IPS DF 6.9 (cell line): ENCODE measurements at places on chromosomes 7 and 10.

GRCh38 chr7:23654508-23654907 lies 25.5 kb upstream of the FAM221A start:
- DNase-seq = peak; percentile 39

DNA sequence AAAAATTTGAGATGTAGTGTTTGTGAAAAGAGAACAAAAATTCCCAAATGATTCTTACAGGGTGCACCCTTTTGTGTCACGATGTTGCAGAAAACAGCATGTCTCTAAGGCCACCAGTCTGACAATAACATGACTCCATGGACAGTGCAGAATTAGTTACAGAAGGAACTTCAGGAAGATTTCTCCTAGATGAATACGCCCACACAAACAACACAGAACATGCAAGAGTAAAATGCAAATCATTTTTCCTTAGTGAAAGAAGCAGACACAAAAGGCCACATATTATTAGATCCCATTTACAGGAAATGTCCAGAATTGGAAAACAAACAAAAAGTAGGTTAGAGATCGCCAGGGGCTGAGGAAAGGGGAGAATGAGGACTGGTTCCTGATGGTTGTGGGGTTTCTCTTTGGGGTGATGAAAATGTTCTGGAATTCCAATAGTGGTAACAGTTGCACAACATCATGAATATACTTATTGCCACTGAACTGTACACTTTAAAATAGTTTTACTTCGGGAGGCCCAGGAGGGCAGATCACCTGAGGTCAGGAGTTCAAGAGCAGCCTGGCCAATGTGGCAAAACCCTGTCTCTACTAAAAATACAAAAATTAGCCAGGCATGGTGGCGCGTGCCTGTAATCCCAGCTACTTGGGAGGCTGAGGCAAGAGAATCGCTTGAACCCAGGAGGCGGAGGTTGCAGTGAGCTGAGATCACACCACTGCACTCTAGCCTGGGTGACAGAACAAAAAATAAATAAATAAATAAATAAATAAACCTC lies 10.2 kb downstream of the ZC3HAV1 start:
- DNase-seq = no peak

GRCh38 chr10:36380538-36380937 lies 738.4 kb upstream of the FZD8 start:
- DNase-seq = no peak

DNA sequence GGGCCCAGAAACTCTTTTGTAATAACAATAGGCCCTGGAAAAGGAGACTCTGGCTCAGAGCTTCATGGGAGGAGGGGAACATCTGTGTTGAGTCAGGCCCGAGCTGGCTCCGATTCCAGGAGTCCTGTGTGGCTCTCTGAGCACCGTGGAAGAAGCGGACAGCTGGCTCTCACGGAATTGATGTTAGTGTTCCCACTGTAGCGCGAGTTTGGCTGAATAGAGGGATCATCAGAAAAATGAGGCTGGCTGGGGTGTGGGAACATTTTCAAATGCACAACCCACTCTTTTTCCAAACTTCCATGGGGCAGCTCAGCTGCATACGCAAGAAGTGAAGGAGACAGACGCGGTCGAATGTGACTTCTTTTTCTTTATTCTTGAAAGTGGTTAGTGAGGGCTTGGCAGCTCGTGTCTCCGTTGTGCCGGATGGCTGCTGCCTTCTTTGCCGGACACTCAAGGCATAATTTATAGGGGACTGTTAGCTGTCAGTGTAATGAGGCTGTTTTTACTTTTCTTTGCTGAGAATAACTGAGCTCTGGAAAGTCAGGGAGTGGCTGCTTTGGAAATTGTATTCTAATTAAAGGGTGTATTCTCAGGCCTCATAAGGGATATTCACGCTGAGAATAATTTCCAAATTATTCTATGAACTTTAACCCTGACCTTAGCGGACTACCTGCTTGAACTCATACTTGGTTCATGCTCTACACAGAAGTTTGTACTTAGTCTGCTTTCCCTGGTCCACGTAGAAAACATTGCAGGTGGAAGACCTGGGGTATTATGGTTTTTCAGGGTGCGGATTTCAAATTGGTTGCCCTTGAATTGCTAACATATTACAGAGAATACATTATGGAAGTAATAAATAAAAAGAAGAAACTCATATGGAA lies 23.1 kb downstream of the MDFIC start:
- DNase-seq = no peak

- no peak for DNase-seq
Observed at GRCh38 chr10:76278811-76279460, 847.5 kb downstream of the LRMDA start.

DNA sequence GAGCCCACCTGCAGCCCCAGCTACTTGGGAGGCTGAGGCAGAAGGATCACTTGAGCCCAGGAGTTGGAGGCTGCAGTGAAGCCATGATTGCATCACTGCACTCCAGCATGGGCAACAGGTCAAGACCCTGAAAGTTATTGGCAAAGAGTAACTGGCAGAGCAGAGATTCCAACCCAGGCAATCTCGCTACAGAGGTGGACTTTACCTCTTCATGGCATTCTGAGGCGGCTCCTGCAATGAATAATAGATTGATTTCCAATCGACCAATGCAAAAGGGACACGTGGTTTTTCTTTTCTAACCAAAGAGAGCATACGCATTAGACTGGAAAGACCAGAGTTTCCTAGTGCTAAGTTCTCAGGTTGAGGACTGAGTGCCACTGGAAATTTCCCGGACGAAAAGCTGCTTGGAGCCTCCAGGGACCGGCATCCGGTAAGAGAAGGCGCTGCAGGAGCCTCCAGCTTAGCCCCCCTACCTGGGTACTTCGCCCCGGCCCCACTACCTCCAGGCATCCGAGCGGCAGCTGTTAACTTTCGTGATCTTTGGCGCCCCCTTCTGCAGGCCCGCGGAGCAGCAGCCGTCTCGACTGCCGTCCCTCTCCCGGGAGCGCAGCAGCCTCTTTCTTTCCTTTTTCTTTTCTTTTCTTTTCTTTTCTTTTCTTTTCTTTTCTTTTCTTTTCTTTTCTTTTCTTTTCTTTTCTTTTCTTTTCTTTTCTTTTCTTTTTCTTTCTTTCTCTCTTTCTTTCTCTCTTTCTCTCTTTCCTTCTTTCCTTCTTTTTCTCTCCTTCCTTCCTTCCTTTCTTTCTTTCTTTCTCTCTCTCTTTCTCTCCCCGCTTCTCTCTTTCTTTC lies 4.1 kb downstream of the MBLAC1 start:
- DNase-seq = peak; percentile 55

DNA sequence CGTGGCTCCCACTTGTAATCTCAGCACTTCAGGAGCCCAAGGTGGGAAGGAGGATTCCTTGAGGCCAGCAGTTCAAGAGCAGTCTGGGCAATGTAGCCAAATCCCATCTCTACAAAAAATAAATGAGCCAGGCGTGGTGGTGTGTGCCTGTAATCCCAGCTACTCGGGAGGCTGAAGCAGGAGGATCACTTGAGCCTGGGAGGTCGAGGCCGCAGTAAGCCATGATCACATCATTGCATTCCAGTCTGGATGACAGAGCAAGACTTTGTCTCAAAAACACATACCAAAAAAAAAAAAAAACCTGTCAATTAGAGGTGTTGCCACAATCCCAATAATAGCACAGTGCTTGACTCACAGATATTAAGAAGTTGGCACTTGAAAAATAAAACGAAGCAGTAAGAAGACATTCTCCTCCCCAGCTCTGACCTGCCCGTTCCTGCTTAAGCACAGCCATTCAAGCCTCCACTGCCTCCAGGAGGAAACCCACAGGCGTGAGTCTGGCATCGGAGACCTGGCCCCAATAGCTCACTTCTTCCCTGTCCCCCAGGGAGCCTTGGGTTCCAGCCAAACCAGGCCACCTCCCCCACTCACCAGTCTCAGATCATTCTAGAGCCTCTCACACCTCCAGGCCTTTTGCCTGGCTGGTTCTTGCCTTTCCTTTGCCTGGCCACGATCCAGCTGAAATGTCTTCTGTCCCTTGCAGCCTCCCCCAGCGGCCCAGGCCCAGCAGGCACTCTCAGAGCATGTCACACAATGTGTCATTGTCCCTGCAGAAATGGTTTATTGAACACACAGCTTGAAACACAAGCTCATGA lies 45.3 kb upstream of the GTF2I start:
- DNase-seq = no peak

DNA sequence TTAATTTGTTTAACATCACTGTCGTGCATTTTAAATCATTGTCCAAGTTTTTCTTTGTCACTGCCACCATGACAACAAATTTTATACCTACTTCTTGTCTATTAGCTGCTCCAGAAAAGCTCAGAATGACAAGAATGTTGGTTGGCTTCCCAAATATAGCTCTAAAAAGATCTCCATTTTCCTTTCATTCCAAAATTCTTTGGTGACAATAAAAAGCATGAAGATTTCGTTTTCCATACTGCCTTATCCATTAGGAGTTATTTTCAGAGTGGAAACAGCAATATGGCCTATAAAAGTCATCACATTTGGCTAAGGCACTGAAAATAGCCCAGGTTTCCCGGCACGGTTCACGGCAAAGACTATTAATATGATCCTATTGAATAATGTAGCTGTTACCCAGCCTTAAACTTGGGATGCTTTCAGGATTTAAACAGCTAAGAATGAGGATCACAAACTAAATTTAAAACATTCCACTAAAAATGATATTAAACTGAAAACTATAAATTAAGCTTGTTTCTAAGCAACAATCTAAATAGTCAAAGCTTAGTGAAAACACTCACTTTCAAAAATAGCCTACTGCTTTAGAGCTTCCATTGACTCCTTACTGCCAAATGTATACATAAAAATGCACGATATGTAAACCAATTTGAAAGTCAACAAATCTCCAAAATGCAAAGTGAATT lies 2.7 kb downstream of the CTTNBP2 start:
- no peak for DNase-seq
